ENCODE measurements at places on chromosomes 2 and 18.

DNA sequence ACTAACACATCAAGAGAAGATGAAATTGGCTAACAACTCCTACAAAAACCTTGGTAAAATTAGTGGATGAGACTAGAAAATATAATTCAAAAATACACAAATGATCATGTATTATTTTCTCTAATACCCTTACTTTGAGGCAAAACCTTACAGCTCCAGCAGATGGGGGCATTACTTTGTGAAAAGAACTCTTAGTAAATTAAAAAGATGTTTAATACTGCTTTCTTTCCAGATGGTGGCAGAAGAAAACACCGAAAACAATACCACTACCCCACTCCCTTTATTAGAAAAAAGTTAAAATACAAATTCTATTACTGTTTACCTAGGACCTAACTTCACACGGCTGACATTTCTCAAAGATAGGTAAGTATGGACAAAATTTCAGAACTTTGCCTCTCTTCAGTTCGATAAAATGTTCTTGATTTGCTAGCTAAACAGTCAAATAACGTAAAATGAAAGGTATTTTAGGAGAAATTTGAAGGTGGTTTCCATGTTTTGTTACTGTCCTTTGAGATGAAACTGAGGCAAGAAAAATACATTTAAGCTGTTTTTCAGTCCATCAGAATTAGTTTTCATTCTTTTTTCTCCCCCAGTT lies 30.6 kb downstream of the ORC4 start:
- no peak for DNase-seq

DNA sequence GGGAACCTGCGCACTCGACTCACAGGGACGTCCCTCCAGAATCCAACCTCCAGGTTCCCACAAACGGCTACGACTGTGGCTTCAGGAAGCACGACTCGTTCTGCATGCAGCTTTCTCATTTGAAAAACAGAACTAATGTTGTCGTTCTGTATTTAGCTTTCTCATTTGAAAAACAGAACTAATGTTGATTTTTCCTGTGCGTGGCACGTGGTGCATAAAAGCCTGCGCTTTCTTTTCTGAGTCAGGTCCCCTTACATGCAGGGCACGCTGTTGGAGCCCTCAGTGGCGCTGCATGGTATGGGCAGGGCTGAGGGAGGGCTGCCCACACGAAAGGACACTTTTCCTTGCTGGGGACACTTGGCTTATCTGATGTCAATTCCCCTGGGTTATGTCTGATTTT lies 124.3 kb downstream of the TMEM18 start:
- no peak for DNase-seq

- no peak for DNase-seq
These were observed 29.8 kb downstream of the TMEM200C start for GRCh38 chr18:5865521-5865920.

GRCh38 chr2:174697255-174697654 lies 67.0 kb downstream of the CHRNA1 start:
- DNase-seq: peak; percentile 44

DNA sequence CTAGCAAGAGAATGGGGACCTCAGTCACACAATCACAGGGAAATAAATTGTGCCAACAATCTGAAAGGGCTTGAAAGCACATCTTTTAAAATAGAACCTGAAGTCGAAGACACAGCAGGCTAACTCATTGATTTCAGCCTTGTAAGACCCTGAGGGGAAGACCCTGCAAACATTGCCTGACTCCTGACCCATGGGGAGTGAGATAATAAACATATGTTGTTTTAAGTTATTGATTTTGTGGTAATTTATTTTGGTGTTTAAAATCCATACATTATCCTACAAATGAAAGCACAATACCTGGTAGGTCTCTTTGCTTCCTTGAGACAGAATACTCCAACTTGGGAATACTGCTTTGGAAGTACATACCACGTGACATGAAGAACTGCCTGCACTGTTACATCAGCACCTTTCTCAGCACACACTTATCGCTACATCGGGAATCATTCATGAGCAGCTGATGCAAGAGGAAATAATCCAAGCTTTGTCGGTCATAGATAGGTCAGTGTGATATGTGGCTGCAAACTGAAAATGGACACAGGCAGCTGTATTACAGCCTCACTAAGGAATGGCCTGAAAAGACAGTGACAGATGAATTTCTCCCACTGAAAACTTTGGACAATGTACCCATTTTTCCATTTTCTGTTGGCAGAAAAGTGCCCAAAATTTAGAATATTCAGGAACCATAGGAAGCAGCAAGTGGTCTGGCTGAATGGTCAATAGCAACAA lies 494.5 kb upstream of the MAP2 start:
- DNase-seq: no peak

- DNase-seq: no peak
These were observed 275.3 kb upstream of the REG3G start for GRCh38 chr2:78750219-78750618.

DNA sequence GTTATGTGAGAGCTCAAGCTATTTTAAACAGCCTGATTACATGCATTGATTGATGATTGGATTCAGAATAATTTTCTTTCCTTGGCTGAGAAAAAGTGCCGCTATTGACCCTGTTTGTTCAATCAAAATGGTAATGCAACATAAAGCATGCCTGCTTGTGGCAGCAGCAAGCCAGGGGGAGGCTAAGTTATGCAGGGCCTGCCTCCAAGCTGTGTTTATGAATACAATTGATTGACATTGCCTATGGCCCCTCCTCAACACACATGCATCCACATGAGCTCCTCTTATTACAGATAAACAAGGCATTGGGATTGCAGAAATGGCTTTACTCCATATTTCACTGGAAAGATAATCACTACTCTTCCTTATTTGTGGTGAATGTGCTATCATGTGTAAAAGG lies 395.6 kb downstream of the TDRD15 start:
- DNase-seq: no peak

All from activated T-cell treated with anti-CD3 and anti-CD28 coated beads for 48 hours (primary cell).